ENCODE measurements at places on chromosomes 12 and 14.

- peak; percentile 28 for DNase-seq
Observed at GRCh38 chr14:65286443-65286842, 126.1 kb upstream of the FUT8 start.

DNA sequence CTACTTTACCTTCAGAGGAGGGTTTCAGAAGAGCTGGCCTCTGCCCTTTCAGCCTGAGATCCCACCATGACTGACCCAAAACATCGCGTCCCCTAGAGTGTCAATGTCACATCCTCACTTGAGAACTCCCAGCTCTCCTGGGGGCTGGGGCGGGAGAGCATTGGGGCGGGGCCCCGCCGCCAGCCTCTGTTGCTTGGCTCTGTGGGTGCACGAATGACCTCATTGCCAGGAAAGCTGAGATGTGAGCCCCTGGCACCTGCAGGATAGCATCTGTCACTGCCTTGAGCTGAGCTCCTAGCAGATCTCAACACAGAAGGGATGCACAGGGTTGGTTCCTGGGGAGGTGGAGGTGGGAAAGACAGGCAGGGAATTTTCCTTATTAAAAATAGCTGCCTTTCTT, 20.6 kb upstream of the MYL2 start:
- DNase-seq, result no peak

DNA sequence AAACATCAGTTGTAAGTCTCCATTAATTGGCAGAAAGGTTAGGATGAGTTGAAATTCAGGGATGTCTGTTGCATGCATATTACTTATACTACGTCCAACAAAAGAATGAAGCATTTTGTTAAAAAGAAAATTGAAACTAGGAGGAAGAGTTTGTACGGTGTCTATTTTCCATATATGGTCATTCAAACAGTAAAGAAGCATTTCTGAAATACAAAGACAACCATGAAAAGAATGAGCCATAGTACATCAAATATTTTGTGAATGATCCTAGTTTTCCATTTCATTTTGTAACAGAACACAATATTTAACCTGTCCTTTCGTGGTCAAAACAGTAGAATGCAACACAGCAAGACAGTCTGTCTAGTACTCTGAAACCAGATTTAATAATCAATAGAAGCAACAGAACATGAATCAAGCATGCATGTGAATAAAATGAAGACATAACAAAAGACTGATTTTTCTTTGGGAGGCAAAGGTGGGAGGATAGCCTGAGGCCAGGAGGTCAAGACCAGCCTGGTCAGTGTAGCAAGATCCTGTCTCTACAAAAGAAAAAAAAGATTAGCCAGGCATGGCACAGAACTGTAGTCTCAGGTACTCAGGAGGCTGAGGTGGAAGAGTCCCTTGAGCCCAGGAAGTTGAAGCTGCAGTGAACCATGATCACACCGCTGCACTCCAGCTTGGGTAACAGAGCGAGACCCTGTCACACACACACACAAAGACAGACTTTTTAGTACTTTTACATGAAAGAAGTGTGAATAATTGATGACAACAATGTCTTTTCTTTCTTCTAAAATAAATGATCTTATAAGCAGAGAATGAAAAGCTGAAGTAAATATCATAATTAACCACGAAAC, 156.0 kb downstream of the LRIG3 start:
- no peak for DNase-seq

DNA sequence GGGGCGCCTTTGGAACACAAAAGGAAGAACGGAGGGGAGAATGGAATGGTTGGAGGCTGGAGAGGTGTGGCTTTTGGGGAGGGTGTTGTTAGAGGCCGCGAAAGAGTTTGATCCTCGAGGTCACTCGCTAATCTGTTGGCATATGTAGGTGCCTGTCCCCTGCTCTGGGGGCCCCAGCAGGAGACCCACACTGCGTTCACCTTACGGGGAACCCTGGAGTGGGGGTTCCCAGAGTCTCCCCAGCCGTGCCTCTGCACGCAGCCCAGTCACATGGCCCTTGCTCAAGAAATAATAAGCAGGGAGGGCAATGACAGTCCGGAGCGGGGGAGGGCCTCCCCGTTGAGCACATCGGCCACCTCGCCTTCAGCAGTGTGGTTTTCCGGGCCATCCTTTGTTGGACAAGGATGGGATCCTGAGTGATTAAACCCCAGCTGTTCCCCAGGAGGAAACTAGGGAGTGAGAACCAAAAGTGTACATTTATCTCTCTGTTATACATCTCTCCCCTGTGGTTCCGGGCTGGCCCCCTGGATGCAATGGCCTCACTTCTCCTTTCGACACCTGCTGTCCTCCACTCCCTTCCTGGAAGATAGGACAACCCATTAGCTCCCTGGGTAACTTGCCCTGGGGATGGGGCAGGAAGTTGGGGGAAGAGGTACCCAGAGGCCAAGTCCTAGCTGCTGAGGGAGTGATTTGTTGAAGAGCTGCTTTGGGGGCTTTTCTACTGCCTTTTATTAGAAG, 1.3 kb downstream of the PLEKHG3 start:
- peak; percentile 33 for DNase-seq

DNA sequence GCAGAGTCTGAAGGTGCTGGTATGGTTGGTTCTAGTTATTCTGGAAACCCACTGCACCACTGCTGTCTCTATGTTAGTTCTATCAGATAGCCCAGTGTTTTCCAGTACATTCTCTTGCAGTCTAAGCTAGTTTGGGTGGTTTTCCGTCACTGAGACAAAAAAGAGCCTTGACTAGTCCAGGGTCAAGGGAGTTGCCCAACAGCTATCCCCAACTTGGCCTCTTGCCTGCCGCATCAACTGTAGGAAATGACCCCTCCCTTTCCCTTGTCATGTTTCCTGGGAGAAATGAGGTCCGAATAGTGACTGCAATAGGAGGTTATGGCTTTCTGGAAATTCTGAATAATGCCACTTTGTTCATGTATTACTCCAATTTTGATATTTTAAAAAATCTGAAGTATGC, 160.4 kb downstream of the EFCAB11 start:
- DNase-seq, result no peak

GRCh38 chr14:34475163-34475562, 13.1 kb upstream of the SPTSSA start:
- no peak for DNase-seq
